Activated naive CD4-positive, alpha-beta T cell treated with anti-CD3 and anti-CD28 coated beads for 36 hours (primary cell): ENCODE measurements at places on chromosomes 4 and X. TPM values are rescaled to one million over a fixed set of nuclear protein-coding genes. Genes with fewer than 3 reads are reported as not detected.

SLC10A6 gene
- total RNA-seq: not detected

DNA sequence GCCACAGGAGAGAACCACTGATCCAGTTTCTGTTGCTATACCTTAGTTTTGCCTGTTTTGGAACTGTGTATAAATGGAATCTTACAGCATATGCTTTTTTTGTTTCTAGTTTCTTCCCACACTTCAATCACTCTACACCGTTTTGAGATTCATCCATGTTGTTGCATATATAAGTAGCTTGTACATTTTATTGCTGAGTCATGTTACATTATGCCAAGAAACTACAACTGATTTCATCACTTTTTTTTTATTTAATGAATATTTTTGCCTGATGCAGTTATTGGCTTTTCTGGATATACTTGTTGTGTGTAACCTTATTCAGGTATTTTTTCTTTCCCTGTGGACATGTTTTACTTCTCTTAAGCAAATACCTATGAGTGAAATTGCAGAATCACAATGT, 1135.9 kb downstream of the RAPGEF2 start:
- no peak for DNase-seq

DNA sequence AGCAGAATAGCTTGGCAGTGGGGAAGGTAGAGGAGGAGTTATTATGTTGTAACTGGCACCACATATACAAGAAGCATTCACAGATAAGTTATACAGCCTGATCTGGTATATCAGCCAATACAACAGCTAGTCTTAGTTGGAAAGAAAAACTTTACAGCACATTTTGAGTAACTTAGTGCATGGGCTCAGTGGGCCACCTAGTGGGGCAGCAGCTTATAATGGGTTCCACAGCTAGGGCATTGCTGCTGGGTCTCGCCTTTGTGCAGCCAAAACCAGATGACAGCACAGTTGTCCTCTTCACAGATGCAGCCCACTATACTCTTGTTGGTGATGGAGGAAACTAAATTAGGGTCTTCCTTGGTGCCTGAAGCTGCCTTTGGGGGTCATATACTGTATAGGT, 448.1 kb upstream of the RASGEF1B start:
- DNase-seq: peak; percentile 15

GRCh38 chr4:138192113-138192512, 50.0 kb downstream of the SLC7A11 start:
- no peak for DNase-seq

GRCh38 chr4:102828497-102828808, 1.1 kb upstream of the UBE2D3 start:
- DNase-seq: no peak

DNA sequence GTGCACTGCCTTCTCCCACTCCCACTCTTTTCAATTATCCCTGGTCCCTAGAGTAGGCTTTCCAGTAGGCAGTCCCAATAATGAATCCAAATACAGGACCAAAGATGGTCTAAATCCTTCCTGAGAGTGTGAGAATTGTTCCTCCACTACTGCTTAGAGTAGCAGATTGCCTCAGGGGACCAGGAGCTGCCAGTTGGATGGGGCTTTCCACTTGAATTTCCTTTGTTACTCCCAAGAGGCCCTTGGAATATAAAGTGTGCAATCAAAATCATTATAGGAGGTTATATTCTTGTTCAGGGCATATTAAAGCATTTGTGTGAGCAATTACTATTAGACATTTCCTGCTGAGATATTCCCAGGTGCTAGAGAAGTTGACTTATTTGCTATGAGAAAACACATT, 156.6 kb upstream of the TLL1 start:
- DNase-seq: no peak
